Activated B cell treated with CpG ODN at 0.5 μM for 24 hours (primary cell): ENCODE measurements at places on chromosomes 6 and 20. TPM values are rescaled to one million over a fixed set of nuclear protein-coding genes. Genes with fewer than 3 reads are reported as not detected.

DNA sequence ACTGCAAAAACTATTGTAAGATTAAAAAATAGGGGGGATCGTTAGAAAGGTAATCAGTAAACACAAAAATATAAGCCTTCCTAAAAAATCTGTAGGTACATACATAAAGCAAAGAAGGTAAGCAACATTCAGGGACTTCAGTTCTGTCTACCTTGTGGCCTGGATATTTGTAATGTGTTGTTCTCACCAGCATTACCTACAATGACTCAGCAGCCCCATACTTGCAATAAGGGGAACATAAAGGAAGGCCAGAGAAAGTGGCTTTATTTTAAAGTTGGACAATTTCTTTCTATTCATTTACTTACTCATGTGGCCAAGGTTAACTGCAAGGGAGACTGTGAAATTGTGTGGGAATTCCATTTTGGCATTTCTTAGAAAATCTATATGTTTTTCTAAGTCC, 277.2 kb upstream of the PREP start:
- DNase-seq: no peak

- peak; percentile 0 for DNase-seq
These were observed 23.8 kb downstream of the PYGB start for GRCh38 chr20:25271486-25272222.

GRCh38 chr6:82178077-82178758, 69.3 kb downstream of the IBTK start:
- no peak for DNase-seq

GRCh38 chr6:162198076-162198475, 529.5 kb downstream of the PRKN start:
- no peak for DNase-seq

DNA sequence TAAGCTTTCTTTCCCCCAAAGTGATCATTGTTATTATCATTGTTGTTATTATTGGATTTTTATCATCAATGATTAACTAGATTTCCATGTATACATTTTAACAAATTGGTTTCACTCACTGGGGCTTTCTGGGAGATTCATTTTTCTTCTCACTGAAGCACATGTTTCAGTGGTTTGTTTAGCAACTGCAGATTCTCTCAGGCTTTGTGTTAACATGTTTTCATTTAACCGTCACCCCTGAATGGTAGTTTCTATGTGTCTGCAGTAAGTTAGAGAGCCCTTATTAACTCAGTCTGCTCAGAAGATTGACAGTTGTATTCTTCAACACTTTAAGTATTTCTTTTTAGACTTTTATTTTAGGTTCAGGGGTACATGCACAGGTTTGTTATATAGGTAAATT, 12.4 kb downstream of the ZKSCAN4 start:
- no peak for DNase-seq

GRCh38 chr6:108866798-108867197, 18.6 kb downstream of the ARMC2 start:
- DNase-seq: no peak

GRCh38 chr6:168344338-168344737, 24.8 kb upstream of the DACT2 start:
- DNase-seq: no peak

- no peak for DNase-seq
These were observed 6.2 kb upstream of the SLC22A1 start for GRCh38 chr6:160115421-160115820.

DNA sequence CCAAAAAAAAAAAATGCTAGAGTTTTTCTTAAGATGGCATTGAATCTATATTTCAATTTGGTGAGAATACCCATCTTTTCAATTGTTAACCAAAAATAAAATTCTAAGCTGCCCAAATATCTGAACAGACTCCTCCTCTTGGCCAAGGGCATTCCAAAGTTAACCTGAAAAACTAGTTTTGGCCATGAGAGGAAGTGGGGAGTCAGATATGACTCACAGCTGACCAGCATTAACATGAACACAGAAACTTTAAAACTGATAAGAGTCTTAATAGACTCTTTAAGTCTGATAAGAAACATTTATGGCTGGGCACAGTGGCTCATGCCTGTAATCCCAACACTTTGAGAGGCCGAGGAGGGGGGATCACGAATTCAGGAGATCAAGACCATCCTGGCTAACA, 171.3 kb downstream of the FAXC start:
- DNase-seq: no peak

- DNase-seq: peak; percentile 45
These were observed 13.2 kb downstream of the GCNT2 start for GRCh38 chr6:10534419-10534762.

DNA sequence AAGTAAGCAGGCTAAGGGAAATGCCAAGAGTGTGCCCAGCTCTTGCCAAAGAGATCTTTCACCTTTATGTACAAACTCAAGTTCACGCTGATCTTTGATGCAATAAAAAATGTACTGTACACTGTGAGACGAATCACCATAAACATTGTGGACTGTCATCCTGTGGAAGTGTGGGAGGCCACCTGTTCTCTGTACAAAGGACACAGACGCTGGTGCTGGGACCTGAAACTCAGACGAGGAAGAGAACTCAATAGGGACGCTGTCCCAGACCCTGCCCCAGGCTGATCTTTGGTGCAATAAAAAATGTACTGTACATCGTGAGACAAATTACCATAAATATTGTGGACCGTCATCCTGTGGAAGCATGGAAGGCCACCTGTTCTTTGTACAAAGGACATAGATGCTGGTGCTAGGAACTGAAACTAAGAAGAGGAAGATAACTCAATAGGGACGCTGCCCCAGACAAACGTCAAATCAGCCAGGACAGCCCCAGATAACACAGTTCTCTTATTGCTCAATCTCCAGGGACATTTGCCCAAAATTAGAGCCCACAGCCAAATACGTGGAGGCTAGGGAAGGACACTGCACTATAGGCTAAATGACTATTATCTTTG, 312.7 kb upstream of the SGK1 start:
- no peak for DNase-seq

- no peak for DNase-seq
These were observed 160.8 kb downstream of the UBE3D start for GRCh38 chr6:82904860-82905259.

The TFAP2A gene
- total RNA-seq: not detected in 2 replicates

The SNX21 gene
- total RNA-seq: 0.49 and 0.93 TPM in 2 replicates

The DACT2 gene
- not detected in 2 replicates for total RNA-seq

The SLC17A1 gene
- total RNA-seq: not detected in 2 replicates

The GSTA2 gene
- total RNA-seq: not detected in 2 replicates

The FGD2 gene
- 362 and 435 TPM in 2 replicates for total RNA-seq

The RIPOR2 gene
- 260 and 302 TPM in 2 replicates for total RNA-seq

The CNR1 gene
- total RNA-seq: 2.7 and 4.4 TPM in 2 replicates
